ENCODE measurements at places on chromosomes 1 and 21.

- DNase-seq = peak; percentile 55
Measured at GRCh38 chr1:150578272-150579109, 919 bp downstream of the MCL1 start.

DNA sequence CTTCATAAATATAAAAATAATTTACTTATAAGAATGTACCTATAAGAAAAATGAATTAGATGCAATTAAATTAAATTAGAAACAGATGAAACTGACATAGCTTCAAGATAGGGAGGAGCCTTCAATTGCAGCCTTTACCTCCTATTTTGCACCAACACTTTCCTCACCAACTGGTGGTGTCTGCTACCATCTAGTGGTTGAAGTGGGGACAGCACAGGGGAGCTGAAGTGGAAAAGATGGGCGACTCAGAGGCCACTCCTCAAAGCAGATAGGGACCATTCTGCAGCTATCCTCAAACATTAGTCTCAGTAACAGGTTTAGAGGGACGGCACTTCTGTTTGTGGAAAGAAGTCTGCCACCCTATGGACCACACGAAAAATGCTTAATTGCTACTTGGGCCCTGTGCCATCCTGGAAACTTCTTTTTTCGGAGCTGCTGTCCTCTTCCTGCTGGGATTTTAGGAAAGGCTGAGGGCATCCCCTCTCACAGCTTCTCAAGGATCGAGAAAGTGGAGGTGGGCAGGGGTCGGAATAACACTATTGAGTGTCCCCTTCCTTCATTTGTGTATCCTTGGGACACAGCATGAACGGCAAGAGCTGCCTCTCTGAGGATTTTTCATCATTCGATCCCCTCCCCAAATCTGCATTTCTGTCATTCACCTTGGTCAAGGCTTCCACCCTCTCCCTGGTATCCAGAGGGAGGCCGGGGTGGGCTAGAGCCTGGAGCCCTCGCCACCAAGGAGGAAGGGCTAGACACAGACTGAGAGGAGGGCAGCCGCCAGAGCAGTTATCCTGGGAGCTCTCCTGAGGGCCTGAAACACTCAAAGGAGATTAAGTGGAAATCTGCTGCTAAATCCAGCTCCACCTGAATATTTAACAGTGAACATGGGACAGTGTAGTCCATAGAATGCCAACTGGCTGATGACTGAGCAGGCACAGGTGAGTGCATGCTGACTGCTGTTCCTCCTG lies 9.6 kb downstream of the PROK1 start:
- peak; percentile 29 for DNase-seq

DNA sequence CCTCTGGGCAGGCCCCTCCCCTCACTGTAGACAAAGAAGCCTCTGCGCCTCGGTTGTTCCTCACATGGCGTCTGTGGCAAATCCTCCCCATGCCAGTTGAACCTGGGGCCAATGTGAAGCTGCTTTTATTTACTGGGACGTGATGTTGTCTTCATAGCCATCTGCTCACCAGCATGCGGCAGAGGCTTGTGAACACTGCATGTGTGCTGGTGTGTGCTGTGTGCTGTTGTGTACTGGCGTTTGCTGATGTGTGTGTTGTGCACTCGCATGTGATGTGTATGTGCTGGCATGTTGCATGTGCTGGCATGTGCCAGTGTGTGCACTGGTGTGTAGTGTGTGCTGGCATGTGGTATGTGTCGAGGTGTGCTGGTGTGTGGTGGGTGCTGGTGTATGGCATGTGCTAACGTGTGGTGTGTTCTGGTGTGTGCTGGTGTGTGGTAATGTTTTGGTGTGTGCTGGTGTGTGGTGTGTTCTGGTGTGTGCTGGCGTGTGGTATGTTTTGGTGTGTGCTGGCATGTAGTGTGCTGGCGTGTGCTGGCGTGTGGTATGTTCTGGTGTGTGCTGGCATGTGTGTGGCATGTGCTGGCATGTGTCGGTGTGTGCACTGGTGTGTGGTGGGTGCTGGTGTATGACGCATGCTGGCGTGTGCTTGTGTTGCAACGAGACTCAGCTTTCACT lies 37.2 kb upstream of the TRAPPC10 start:
- DNase-seq = no peak

DNA sequence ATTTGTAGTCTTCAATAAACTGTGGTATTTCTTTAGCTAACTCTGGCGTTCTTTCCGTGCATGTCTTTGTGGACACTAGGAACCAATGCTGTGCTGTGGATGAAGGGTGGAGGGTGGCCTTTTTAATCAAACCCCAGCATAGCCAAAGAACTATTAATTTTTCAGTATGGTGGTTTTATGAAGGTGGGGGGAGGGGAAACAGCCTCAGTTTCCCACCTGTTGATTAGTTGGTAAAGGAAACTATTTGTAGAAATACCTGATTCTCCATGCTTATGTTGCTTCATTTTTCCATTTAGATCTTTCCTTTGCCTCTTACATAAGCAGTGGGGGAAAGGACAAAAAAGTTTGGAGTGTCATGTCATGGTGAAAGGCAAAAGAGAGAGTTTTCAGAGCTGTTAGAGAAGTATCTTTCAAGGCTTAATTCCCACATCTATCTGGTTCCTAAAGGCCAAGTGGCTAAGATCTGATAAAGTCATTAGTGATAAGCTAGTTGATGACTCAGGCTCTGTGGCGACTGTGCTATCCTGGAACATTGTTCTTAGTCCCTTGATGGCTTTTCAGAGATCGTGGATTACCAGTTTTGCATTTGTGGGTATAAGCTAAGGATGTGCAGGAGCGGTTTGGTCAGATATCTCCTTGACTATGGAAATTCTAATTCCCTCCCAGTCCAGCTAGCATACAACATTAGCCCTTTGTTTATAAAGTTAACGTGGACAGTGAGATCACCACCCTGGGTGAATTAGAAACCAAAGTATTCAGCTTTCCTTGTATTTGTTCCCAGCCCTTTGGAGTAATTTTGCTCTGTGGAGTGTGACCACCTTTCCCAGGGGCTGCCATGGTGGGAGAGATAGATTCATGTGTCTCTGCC lies 8.7 kb upstream of the HAX1 start:
- no peak for DNase-seq

DNA sequence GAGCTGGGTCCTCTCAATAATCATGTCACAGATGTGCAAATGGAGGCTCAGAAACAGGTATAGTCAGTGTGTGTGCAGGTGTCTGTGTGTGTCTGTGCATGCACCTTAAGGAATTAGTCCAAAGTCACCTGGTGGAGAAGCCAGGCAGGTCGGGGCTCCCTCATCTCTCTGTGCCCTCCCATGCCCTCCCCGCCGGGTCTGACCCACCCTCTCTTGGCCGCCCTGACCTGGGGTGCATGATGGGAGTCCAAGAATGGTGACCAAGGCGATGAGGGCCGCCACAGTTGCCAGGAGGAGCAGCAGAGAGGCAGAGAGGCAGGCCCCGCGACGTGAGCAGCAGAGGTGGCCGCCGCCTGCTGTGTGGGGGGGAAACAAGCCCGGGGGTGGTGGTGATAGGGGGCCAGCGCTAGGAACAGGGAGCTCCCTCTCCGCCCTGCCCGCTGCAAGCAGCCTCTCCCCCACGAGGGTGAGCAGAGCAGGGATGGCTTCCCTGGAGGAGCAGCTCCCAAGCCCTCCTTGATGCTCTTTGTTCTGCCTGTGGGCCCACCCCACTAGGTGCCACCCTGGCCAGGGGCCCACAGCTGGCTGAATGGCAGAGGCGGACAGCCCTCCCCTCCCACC lies 3.9 kb downstream of the LDLRAD1 start:
- no peak for DNase-seq

DNA sequence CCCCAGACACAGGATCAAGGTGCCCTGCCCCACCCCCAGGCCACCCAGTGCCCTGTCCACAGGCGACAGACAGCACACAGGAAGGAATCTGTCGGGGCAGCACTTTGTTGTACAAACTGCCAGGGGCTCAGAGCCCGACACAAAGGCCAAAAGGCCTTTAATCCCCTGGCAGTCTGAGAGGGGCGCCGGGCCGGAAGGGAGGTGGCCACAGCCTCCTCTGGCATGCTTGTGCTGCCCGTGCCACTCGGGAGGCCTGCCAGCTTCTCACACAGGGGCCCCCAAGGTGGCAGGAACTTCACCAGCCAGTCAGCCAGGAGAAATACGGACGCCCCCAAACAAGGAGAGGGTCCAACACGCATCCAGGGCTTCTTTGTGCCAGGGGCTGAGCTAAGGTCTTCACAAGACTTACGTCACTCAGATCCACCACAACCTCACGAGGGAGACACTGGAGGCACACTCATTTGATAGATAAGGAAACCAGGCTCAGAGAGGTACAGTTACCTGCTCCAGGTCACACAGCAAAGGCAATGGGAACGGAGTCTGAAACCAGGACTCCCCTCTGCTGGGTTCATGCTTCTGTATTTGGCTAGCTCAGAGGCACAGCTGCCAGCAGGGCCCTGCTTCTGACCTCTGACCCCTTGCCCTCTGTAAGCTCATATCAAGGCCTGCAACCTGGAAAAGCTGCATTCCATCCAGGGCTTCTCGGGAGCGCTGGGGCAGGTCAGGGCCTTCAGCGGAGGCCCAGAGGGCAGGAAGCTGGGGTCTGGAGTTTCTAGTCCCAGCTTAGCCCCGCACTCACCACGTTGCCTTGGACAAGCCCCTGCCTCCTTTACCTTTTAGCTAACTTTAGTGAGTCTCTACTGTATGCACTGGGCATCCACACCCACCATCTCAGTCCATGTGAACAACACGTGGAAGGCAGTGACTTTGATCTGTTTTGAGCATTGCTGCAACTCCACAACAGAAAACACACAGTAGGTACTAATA lies 34.8 kb downstream of the HSPG2 start:
- DNase-seq = no peak

GRCh38 chr1:164886101-164886500 lies 327.1 kb downstream of the PBX1 start:
- no peak for DNase-seq

DNA sequence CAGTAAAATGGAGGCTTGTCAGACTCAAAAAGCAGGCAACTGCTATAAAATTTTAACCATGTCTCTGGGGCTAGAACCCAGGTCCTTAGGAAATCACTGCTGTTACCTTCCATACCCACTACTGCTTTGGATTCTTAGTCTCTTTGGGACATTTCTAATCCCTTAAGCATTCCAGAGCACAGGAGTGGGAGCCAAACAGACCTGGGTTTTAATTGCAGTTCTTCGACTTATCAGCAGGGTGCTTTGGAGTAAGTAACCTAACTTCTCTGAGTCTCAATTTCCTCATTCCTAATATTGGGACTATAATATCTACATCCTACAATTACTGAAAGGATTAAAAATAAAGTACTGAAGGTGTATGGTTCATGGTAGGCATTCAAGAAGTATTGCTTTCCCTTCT lies 161.0 kb upstream of the BEND5 start:
- DNase-seq = no peak

DNA sequence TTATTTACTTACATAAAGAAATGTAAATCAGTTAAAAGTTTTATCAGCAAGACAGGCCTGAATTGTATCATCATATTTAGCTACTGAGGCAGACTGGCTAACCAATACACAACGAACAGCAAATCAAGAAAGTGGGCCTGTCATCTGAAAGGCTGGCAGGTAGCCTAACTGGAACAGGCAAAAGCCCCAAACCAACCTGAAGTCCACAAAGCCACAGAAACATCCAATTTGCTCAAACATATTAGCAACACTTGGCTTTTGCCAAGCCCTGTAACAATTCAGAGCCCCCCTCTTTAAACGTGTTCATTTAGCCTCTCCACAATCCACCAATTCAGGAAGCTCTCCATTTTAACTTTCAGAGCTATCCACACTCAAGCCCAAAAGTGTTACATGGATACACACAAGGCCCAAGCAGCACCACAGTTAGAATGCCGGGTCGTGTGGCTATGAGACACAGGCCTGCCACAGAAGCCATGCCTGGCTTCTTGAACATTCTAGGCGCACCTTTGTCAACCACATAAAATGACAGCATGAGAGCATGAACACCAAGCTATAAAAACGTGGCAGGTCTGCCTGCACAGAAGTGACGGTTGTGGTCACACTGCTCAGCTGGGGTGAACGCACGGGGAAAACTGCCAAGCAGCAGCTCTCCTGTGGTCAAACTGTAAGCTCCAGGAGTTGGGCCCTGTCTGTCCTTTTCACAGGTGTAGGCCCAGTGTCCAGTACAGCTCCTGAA lies 49.3 kb downstream of the CD34 start:
- DNase-seq = no peak

DNA sequence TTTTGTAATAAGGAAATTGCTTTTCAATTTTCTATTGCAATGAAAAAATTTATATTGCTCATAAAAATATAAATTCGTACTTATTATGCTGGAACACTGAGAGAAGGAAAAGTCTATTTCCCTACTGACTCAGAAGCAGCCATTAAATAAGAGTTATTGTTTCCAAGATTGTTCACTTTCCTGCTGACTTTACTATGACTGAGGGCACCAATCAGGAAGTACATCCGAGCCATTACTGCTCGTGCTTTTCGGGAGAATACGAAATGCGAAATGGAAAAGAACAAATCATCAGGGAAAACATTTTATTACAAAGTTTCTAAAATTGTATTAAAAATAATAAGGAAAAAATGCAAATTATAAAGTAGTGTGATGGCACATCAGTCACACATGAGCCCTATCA lies 204.8 kb downstream of the AKT3 start:
- DNase-seq = no peak

- DNase-seq = peak; percentile 74
Measured at GRCh38 chr1:116738673-116739370, 15.4 kb upstream of the CD2 start.

GRCh38 chr1:208988811-208989222 lies 594.7 kb upstream of the CAMK1G start:
- DNase-seq = peak; percentile 54

DNA sequence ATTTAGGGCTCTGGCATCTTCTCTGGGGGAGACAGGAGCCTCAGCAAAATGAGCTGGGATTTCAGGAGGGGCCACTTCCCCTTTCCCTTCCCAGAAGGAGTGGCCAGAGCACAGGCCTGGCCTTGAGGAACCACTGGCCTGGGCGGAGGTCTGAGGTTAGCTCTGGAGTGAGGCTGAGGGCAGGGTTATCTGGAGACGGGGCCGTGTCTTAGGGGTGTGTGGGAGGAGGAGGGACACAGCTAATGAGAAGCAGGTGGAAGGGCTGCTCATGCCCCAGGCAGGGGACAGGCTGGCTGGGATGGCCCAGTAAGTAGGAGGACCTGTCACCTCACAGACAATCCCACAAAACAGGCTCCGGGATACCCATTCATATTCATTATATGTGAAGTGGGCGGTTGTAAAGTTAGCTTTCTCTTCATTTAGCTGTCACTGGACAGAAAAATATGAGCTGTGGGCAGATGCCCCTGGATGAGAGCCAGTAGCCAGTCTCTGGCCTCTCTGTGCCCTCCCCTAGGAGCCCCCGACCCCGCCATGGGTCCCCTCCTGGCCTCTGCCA lies 12.4 kb downstream of the ALX3 start:
- DNase-seq = no peak

DNA sequence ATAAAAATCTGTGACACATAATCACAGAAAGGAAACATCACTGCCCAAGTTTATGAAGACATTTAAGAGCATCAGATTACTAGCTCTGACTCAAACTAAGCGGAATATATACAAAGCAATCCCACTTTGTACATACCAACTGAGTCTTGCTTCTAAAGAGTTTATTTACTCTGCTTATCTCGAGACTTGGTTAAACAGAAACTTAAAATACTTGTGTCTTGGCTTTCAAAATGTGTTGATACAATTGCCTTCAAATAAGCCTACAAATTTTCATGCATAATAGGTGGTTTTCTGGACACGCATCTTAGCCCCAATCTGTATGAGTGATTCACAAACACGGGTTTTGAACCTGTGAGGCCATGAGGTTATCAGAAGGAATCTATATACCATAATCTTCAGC lies 21.0 kb downstream of the CD160 start:
- no peak for DNase-seq

GRCh38 chr1:35810096-35810881 lies 2.5 kb downstream of the AGO4 start:
- DNase-seq = no peak

- no peak for DNase-seq
Measured at GRCh38 chr1:165224504-165224903, 132.0 kb downstream of the LMX1A start.

GRCh38 chr1:22830041-22830566 lies 119.5 kb downstream of the EPHB2 start:
- no peak for DNase-seq

Measured in GM06990 (cell line).